Karpas-422 (cell line): ENCODE measurements at places on chromosomes 16 and 17. TPM values are rescaled to one million over a fixed set of nuclear protein-coding genes. Genes with fewer than 3 reads are reported as not detected.

The EMC8 gene
- total RNA-seq = 24.2 and 76.8 TPM in 2 replicates

The TEKT3 gene
- total RNA-seq = not detected in 2 replicates

The HSF4 gene
- 12.4 and 15.2 TPM in 2 replicates for total RNA-seq

The CCL13 gene
- not detected in 2 replicates for total RNA-seq

- DNase-seq = peak; percentile 46
These were observed 47.6 kb upstream of the MGAT5B start for GRCh38 chr17:76820561-76820960.

DNA sequence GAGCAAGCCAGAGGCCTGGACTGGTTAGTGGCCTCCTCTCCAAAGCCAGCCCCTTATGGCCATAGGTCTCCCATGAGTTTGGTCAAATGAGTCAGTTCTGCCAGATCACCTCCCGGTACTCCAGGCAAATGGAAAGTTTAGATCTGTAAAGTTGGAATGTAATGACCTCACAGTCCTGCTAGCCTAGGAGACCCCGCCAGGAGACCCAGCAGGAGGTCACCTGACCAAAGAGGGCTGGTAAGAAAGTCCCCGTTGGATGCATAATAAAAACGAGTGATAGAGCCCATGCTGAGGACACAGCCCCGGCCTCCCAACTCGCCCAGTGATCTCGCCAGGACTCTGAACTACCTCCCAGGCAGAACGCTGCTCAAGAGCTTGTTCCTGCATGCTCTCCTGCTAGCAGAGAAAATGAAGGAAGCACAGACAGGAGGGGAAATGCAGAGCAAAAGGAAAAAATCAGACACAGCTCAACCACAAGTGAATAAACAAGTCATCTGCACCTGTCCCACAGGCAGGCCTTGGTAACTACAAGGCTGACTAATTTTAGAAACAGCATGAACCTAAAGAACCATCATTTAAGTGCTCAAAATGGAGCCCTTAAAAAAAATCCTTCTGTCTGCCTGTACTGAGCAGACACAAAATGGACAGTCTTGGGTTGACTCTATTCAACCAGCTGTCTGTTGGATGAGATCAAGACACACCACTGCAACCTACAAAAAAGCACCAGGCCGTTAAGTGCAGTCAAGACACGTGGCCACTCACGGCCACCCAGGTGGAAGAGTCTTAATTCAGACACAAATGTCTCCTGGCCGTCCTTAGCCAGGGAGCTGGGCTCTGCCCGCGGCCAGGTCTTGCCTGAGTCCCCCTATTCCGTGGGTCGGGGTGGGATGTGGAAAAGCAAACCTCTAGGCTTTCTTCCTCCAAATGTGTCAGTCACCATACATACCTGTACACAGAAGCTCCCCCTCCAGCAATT, 9.2 kb downstream of the CDIP1 start:
- no peak for DNase-seq

GRCh38 chr17:39462631-39463375, 1.5 kb downstream of the CDK12 start:
- DNase-seq = peak; percentile 61

DNA sequence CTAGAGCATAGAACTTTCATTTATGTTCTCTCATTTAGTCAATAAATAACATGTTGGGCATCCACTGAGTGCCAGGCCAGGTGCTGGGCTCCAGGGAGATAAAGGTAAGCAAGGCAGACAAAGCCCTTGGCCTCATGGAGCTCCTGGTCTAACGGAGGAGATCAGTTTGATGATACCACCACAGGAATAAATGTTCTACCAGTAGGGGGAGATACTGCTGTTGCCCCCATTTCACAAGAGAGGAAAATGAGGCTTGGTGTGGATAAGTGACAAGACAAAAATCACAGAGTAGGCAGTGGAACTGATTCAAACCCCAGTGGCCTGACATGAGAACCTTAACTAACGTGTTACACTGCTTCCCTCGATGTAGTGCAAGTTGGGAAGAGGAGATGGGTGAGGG, 80.4 kb upstream of the ERCC4 start:
- DNase-seq = peak; percentile 58

DNA sequence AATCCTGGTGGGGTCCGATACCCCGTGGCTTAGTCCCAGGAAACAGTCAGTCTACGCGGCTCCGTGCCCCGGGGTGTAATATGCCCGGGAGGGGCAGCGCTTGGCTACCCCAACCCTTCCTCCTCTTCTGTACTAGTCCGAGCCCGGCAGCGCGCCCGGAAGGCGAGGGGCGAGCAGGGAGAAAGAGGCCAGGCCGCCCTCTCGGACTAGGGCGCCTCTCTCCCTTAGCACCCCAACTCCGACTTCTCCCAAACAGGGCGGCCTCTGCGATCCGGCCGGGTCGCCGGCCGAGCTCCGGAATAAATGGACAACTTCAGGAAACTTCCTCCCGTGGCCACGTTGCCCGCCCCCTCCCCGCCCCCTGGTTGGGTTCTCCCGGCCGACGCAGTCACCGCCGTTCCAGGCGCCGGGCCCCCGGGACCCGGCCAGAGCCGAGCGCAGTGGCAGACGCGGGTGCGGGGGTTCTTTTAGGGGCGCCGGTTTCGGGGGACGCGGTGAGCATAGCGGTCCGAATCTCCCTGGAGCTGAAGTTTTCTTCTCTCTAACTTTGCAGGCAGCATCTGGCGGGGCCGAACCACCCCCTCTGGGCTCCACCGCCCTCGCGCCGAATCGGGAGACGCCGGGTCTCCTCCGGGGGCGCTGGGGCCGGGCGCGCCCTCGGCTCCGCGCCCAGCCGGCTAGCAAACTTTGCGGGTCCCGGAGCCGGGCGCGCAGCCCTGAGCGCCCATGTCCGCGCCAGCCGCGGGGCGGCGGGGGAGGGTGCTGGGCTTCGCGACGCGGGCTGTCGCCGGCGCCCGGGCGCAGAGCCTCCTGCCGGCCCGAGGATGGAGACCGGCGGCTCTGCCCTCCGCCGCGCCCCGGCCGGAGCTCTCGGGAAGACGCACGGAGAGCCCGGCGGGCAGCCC, at the start of gene SDK2:
Gene SDK2 (minus strand): TSS at position 301 of the 905 bp plus-strand sequence. CDS start 357 bp downstream, outside the sequence.
- no peak for DNase-seq

- peak; percentile 48 for DNase-seq
These were observed 23.8 kb downstream of the EPN2 start for GRCh38 chr17:19260958-19261357.

- DNase-seq = no peak
These were observed 42.4 kb downstream of the CD300LF start for GRCh38 chr17:74670329-74670728.

GRCh38 chr17:77173104-77173503, 32.3 kb downstream of the SEC14L1 start:
- no peak for DNase-seq

- DNase-seq = no peak
These were observed 17.9 kb downstream of the PDP2 start for GRCh38 chr16:66898207-66898606.

- no peak for DNase-seq
These were observed 26.4 kb upstream of the TAOK1 start for GRCh38 chr17:29363716-29364115.

DNA sequence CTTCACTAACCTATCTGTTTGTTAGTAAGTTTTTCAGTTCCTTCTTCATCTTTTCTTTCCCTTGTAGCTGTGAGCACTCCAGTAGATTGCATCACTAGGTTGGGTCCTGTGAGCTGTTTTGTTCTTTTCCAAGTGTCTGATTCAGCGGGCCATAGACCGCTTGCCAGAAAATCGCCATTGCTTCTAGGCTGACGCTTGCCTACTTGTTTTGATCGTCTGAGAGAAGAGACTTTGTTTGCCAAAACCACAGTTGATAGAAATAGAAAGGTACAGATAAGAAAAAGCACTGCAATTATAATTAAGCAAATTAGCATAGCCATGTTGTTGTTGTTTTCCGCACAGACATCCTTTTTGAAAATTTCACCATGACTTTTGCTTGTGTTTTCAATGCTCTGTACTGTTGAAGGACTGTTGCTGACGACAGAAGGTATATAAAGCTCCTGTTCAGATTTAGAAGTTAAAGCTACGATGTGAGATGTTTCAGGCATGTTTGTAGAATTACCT, 3.1 kb downstream of the EVI2A start:
- peak; percentile 69 for DNase-seq

- DNase-seq = peak; percentile 62
These were observed 1.1 kb upstream of the ADCY7 start for GRCh38 chr16:50265260-50265659.

- DNase-seq = no peak
These were observed 20.9 kb downstream of the METRNL start for GRCh38 chr17:83100220-83100852.

- DNase-seq = no peak
These were observed 21.5 kb upstream of the SKAP1 start for GRCh38 chr17:48451489-48451888.

- peak; percentile 79 for DNase-seq
These were observed 2.4 kb downstream of the C1QL1 start for GRCh38 chr17:44965481-44966234.

DNA sequence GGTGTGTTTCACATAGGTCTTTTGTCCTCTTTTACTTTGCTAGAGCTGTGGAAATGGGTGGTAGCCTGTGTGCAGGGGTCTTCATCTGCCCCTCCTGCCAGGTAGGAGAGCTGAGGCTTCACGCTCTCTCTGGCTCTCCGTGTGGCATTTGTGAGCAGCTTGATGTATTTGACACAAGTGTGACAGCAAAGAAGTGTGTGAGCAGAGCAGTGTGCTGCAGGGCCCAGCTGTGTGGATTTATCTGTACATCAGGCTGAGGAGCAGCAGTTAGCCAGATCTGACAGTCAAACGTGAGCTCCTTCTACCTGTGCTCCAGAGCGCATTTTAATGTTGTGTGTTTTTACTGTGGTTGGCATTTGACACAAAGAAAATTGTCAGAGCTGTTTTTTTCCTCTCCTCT, 101.8 kb downstream of the FTO start:
- DNase-seq = no peak

- DNase-seq = no peak
These were observed 35.4 kb downstream of the ADAM11 start for GRCh38 chr17:44793885-44794842.
